MG63 (cell line): ENCODE measurements at places on chromosomes 2 and 18.

DNA sequence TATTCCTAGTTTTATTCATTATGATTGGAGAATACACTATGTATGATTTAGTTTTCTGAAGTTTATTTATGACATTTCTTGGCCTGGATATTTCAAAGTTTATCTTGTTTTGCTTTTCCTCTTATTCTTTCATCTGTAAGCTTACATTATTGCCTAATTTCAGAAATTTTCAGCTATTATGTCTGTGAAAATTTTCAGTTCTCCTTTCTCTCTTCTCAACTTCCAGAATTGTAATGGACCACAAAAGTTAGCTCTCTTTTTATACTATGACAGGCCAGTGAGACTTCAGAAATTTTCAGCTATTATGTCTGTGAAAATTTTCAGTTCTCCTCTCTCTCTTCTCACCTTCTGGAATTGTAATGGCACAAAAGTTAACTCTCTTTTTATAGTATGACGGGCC, 97.2 kb upstream of the SCN7A start:
- DNase-seq, result no peak

DNA sequence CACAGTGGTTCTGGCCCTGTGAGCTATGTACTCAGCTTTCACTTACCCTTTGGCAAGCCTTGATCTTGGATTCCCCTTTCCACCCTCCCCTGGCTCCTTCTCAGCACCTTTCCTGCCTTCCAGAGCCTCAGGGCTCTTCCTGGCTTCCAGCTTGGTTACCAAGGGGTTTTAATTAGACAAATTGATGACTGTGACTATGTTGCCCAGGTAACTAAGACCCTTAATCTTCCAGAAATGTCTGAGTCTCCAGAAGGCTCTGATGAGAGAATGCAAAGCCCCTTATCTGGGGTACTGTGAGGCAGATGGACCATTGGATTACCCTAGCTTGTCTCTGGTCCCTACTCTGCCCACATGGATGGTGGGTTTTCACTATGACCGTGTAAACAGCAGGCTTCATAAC, 174.2 kb downstream of the LOXHD1 start:
- no peak for DNase-seq

GRCh38 chr2:10225291-10226037, 77.2 kb upstream of the HPCAL1 start:
- no peak for DNase-seq

GRCh38 chr2:132669908-132670495, at the start of gene LYPD1:
Gene LYPD1 (minus strand): TSS chr2:132670205. CDS start chr2:132669932, 273 bp downstream.
- no peak for DNase-seq

GRCh38 chr2:6694555-6694954, 171.2 kb downstream of the CMPK2 start:
- DNase-seq, result no peak

- no peak for DNase-seq
These were observed 279.8 kb downstream of the TNS1 start for GRCh38 chr2:217722883-217723472.

- no peak for DNase-seq
These were observed 135.8 kb downstream of the IKZF2 start for GRCh38 chr2:213015387-213016165.

DNA sequence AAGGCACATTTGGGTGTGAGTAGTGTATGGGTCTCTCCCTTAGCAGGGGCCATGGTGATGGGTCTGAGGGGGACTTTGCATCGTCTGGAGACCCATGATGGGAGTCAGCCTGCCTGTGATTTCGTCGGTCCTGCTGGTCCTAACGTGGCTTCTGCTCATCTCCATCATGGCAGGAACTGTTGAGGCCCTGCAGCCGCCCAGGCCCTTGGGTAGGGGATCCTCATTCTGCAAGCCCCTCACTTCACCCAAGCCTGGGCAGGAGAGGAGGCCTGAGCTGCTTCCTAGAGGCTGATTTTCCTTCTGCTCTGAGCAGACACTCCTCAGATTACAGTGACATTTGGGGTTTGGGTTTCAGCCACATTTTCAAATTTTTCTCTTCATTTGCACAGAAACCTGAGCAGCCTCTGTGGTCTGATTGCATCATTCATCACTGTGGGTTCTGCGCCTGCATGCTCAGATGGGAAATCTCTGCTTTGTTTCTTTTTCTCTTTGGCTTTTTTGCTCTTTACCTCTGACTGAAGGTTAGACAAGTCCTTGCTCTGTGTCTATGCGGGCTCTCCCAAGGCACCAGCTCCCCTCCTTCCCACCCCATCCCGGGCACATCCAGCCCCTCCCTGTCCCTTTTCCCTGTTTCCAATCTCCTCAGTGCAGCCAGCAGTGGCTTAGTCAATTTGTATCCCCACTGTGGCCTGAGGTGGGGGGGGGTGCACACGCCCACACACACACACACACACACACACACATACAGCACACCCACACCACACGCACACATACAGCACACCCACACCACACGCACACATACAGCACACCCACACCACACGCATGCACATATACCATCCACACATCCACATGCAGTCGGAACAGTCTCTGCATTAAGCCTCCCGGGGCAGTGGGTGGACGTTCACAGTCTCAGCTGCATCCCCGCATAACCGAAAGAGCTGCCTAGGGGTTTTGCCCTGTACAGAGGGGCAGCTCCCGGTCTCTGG, 305.4 kb upstream of the HS6ST1 start:
- DNase-seq, result peak; percentile 14
